Activated CD4-positive, alpha-beta T cell treated with anti-CD3 and anti-CD28 coated beads for 4 hours (primary cell): ENCODE measurements at places on chromosomes 1 and 21.

- no peak for DNase-seq
Measured at GRCh38 chr1:113247782-113248181, 142.5 kb upstream of the MAGI3 start.

DNA sequence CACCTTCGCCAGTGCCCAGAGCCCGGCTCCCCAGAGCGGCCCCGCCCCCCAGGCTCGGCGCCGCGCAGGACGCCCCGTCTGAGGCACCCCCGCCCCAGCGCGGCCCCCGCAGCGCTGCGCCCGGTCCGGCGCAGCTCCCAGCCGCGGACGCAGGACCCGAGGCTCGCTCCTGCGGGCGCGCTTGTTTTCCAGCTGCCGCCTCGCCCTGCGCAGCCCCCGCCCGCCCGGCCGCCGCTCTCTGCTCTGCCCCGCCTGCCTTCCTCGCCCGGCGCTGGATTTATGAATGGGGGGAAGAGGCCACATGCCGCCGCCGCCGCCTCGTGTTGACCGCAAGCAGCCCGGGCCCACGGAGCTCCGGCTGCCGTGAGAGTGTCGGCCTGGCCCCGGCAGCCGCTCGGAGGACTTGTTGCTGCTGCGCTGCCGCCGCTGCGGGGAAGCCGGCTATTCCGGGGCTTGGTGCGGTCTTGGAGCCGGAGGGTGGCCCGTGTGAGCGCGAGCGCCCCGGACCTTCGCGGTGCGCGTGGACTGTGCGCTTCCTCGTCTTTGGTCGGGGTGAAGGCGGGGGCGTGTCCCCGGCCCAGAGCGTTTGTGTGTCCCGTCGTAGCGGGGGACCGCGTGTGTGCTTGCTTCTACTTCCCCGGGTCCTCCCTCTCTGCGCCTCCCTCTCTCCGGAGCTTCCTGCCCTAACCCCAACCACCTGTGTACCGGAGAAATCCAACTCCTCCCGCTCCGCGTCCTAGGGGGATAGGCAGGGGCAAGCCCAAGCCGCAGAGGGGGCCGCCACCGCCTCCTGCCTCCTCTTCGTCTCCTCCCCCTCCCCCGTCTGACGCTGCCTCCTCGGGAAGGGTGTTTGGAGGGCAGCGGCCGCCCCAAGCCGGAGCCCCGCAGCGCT is 736 bp downstream of the KCNC4 start:
- DNase-seq, result peak; percentile 46

GRCh38 chr1:234887016-234887900 is 241.4 kb downstream of the TOMM20 start:
- no peak for DNase-seq

- DNase-seq, result no peak
Measured at GRCh38 chr1:227006226-227006796, 66.2 kb downstream of the COQ8A start.

DNA sequence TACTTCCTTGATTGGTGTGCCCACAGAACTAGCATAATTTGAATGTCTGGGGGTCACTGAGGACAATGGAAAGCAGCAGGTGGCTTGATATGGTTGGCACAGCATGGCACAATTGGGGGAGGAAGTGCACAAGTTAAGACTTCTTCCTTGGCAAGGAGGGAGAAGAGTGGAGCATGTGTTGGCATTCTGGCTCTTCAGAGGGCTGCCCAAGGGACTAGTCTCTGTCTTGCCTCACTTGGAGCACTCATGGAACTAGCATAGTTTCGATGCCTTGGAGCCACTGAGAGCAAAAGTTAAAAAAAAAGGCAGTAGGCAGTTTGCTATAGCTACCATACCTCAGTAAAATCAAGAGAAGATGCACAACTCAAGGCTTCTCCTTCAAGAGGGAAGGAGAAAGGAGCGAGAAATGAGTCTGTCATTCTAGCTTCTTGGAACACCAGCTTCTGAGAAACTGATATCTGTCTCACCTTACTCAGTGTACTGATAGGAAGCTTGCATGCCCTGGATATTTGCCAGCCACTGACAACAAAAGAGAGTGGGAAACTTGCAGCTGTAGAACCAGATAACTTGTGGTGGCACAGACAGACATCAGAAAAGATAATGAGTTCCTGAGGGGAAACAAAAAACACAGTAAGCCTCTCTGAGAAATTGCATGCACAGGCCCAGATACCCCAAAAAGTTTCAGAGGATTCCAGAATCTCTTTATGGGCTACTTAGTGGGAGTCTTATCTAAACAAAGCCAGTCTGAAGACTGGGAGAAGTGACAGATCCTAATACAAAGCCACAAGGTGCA is 207.5 kb upstream of the SAMSN1 start:
- no peak for DNase-seq

DNA sequence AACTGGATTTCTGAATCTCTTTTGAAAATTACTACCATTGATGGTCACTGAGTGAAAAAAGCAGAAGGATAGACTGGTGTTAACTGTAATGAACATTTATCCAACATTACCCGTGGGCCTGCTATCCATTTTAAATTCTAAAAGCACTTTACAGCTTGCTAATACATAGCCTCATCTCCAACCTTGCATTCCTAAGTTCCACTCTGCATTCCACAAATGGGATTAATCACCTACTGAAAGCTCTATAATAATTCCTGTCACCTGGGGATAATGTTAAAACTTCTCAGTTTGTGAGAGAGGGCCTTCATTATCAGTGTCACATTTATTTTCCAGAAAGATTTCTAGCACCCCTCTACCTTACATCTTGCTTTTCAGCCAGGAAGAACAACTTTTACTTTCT is 38.2 kb downstream of the PTPRC start:
- no peak for DNase-seq

- DNase-seq, result peak; percentile 92
Measured at GRCh38 chr1:167219646-167220536, 795 bp upstream of the POU2F1 start.

- no peak for DNase-seq
Measured at GRCh38 chr21:35811191-35811806, 249.0 kb downstream of the SETD4 start.

GRCh38 chr1:222087221-222087920 is 345.5 kb upstream of the DUSP10 start:
- DNase-seq, result no peak

- no peak for DNase-seq
Measured at GRCh38 chr1:65362545-65362944, 53.2 kb downstream of the DNAJC6 start.

- DNase-seq, result no peak
Measured at GRCh38 chr1:246647513-246647912, 76.7 kb upstream of the SCCPDH start.

GRCh38 chr1:209387969-209388329 is 195.6 kb upstream of the CAMK1G start:
- DNase-seq, result no peak

DNA sequence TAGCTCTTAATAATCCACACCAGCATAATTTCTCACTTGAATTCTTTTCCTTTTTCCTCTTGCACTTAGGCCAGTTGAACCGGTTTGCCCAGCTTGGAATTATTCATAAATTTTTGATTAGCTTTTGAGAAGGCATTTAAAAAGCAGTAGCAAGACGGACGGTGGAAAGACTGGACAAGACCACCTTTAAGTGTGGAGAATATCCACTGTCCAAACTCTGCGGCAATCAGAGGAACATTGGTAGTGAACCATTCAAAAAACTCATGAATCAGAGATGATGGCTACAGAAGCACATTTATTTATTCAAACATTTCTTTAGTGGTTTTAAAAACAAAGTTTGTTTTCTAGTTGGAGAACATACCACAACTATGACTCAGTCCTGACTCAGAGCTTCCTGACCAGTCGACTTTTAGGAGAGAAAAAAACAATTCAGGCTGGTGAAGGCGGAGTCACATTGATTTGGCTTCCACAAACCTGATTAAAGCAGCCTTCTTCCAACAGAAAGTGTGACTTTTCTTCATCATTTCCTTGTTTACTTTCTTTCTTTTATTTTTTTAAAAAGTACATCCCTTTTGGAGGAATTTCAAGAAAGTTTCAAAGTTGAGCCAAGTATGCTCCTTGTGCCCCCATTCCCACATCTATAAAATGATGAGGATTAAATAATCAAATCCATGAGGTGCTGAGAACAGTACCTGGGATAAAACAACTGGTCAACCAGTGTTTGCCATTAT is 128.8 kb downstream of the ADSS2 start:
- peak; percentile 43 for DNase-seq

DNA sequence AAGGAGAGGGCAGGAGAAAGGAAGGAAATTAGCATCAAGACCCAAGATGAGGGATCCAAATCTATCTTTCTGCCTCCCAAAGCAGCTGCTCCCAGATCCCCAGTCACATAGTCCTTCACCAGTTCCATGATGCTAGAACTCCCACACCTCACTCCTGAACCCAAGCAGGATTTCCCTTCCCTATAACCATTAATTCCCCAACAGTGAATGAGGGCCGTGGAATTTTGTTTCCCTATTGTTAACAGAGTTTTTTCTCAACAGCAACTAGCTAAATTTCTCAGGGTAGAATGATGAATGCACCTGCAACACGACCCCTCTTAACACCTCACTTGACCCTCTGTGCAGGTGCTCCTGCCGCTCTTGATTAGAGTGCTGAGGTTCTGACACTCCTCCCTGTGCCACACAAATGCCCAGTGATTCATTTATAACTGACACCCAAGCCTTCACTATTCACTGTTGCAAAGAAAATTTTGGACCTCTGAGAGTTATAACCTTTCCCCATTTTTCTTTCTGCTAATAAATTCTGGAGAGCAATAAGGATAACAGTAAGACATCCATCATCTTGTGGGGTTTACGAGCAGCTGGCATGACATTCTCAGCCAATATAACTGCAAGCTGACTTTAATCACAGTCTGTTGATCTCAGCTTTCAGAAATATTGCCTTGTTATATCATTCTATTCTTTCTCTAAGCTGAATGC is 25.4 kb upstream of the NPL start:
- no peak for DNase-seq

DNA sequence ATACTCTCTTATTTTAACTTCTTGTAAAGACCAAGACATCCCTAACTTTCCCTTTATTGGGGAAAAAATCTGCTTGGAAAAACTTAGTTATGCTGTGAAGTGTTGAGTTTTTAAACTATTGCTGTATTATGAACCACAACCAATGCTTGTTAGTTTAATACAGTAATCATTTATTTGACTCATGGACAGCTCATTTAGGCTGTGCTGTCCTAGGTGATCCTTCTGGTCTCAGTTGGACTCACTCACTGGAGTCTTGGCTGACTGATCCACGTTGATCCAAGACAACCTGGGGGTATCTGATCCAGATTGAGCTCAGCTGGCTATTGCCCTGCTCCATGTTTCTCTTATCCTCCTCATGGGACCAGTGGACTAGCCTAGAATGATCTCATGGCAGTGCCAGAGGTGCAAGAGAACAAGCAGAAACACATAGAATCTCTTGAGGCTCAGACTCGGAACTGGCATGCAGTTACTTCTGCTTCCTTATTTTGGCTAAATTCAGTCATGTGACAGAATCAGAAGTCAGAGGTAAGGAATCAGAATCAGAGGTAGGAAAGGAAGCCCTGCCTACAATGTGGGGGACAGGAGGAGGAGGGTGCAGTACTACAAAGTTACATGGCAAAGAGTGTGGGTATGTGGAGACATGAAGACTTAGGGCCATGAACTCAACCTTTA is 156.5 kb downstream of the FGGY start:
- DNase-seq, result no peak

GRCh38 chr1:115056395-115056798 is 26.8 kb downstream of the TSHB start:
- no peak for DNase-seq

DNA sequence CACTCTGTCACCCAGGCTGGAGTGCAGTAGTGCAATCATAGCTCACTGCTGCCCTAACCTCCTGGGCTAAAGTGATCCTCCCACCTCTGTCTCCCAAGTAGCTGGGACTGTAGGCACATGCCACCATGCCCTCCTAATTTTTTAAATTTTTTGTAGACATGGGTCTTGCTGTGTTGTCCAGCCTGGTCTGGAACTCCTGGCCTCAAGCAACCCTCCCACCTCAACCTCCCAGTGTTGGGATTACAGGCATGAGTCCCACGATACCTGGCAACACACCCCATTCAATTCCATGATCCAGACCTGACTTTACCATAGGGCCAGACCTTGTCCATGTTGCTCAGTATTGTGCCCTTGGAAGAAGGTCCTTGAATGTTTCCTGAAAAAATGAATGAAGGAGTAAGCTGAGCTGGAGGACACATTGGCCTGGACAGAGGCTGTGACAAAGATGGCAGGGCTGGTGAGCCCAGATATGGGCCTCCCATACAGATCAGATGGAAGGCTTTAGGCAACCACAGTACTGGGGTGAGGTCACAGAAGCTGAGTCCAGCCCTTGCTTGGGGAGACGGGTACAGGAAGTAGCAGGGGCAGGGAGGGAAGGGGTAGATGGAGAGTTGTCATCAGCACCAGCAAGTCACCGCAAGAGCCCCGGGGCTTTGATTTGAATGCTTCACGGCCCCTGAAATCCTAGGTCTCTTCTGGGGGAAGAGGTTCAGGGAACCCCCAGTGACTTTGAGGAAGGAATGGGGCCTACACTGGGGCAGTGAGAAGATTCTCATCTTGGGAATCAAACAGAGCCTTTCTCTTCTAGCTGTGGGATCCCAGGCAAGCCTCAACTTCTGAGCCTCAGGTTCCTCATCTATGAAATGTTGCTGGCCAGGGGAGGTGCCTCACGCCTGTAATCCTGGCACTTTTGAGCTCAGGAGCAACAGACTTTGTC is 40.1 kb upstream of the DMBX1 start:
- DNase-seq, result no peak

DNA sequence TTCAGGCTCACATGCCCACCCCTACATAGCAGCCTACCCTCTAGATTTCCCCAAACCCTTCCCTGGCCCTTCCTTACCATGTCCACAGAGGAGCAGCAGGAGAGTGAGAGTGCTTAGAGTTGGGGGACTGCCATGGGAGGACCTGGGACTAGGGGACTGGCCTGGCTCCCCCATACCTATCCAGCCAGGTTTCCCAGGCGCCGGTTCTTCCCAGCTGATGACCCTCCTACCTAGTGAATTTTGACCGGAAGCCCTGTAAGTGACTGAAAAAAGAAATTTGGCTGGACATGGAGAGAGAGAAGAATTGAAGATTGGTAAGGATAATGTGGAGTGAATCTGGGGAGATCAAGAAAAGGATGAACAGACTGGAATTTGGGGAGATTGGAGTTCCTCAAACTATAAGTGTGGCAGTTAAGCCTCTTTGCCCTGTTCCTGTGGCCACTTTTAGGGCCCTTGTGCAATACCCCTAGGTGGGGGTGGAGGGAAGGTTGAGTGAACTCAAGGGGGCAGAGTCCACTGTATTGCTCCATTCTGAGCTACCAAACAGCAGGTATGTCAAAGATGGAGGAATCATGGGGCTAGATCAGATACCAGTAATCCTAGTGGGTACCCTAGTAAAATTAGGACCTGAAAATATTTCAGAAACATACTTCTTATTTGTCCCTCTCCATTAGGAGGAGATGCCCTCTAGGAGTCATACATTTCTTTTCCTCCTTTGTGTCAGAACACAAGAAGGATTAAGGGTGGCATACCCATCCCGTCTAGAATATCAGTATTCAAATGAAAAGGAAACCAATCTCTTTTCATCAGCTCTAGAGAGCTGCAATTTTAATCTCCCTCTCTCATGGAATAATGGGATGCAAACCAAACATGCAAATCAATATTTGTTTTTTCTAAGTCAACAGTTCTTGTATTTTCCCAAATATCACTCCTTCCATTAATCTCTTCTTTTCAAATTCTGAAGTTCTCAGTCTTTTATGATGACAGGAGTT is 1.2 kb downstream of the HJV start:
- DNase-seq, result no peak
